ENCODE measurements at places on chromosomes 12 and 14.

DNA sequence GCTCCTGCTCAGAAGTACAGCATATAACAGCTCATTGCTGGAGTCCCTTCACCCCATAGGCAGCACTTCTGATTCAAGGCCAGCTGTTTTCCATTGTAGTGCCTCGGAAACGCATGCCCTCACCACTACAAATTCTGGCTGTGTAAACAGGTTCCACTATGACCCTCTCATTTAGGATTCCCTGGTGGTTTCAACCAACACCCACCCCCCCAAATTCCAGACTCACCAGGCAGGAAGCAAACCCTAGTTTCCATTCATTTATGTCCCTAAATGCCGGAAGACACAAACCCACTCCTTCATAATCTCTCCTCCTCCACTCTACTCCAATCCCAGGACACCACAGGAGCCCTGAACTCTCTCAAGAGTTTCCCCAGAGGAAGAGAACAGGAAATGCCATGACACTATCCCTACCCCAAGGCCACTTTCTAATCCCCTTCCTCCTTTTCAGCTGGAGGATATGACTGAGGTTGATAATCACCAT lies 75.9 kb upstream of the TMPO start:
- DNase-seq = no peak

DNA sequence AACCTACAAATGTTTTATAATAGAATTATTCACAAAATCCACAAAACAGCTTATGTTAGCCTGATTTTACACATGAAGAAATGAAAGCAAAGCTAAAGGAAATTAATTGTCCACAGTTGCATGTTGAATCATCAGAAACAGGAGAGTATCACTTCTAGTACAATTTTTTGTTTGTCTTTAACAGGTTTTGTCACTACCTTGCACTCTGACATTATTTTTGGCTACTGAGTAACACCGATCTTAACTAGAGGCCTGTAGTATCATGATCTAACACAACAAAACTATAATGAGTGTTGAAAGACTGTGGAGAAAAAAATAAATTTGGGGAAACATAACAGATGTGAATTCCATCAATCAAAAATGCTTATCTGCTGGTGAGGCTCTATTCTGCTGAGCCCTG lies 60.1 kb downstream of the TAOK3 start:
- no peak for DNase-seq

- DNase-seq = no peak
These were observed 150.6 kb downstream of the PIWIL1 start for GRCh38 chr12:130488358-130488710.

- DNase-seq = no peak
These were observed 98.3 kb upstream of the ESRRB start for GRCh38 chr14:76277586-76278130.

DNA sequence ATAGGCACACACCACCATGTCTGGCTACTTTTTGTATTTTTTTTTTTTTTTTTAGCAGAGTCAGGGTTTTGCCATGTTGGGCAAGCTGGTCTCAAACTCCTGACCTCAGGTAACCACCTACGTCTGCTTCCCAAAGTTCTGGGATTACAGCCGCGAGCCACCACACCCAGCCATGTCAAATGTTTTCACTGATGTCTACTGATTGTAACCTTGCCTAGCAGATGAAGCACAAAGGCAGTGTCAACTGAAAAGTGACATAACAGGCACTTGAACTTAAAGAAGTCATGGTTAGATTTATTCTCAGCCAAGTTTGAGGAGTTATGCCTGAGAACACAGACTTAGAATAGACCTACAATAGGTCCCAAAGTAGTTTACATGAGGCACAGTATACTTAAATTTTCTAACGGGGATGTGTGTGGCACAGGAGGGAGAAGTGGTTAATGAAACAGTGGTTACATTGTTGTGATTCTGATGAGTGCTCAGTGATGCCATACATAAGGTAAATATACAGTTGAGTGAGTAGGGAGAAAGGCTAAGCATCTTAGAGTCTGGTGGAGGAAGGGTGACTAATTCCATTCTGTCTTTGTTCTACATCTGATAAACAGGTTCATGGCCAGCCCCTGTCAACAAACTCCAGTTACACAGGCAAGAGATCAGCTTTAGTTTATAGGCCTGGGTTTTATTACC lies 12.6 kb upstream of the RNASE4 start:
- DNase-seq = no peak

- DNase-seq = no peak
These were observed 107.1 kb downstream of the PLEKHA5 start for GRCh38 chr12:19236656-19237055.

DNA sequence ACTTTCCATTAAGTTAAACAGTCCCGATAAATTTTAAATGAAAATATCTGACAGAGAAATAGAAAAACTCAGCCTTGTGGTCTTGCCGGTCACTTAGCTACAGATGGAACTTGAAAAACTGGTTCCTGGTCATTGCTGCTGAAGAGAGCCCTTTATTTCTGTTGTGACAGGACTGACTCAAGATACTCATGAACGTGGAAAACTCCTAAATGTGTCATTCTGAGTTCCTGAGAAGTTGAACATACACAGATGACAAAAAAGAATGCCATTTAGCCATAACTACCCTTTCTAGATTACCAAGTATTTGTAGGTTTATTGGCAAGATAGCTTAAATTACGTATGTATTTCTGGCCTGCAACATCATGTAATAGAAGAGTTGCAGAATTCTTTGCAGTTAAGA lies 134.2 kb downstream of the HMGA2 start:
- no peak for DNase-seq

DNA sequence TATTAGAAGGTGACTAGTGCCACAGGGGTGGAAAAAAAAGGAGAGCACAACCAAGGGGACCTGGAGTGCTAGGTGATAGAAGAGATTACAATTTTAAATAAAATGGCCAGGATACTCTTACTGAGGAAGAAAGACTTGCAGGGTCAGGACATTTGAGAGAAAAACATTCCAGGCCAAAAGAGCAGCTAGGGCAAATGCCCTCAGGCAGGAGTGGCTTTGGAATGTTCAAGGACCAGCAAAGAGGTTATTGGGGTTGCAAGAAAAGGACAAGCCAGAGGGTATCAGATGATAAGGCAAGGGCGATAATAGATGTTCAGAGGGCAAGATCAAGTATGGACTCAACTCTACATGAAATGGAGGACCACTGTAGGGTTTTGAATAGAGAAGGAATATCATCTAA lies 146.4 kb downstream of the KIF21A start:
- DNase-seq = no peak

DNA sequence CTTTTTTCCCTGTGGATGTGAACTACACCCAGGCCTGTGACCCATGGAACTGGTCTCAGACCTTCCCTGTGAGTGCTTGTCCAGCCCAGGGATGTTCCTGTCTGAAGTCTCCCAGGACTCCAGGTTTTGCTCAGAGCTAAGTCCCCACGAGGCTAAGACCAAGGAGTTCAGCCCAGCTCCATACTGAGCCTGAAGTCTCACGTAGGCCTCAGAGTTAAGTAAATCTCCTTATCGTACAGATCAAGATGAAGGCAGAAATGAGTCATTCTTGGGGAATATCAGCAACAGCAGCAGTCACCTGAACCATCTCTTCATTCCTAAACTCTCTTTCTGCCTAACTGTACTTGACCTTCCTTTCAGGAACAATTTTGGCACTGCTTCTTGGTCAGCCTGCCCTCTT lies 139.8 kb downstream of the ANO6 start:
- no peak for DNase-seq

- peak; percentile 81 for DNase-seq
These were observed 6.8 kb upstream of the NR4A1 start for GRCh38 chr12:52044292-52044983.

DNA sequence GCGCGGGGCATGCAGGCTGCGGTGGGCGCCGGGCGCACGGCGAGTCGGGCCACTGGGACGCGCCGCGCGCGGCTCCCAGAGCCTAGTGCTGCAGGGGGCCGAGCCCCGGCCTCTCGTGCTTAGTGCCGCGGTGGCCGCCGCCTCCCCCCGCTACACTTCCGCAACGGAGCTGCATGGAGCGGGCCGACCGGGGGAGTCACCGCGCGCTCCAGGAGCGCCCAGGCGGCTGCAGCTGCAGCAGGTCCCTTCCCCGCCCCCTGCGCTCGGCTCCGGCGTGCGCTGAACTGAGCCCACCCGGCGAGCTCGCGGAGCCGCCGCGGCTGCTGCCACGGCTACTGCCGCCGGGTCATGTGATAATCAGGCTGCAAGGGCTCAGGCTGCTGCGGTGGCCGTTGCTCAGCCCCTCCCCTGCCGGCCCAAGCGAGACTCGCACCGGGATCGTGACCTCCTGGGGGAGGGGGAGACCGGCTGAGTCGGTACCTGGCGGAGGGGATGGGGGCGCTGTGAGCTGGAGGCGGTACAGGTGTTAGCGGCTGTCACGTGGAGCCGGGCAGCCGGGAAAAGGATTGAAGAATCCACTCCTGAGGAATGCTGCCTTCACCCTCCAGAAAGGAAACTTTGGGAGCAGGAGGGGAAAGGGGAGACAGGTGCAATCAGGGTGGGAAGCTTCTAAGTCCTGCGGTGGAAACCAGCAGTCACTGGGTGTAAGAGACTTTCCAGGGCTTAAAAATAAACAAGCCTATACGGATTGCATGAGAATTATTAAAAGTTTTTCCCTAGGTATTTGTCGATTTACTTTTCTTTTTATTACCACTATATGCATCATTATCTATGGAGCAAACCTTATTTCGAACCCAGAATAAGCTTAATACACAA lies at the start of gene PPM1H:
Gene PPM1H, minus strand, starts transcription at position 352 of the 876 bp plus-strand sequence. CDS start 414 bp downstream, outside the sequence.
- DNase-seq = peak; percentile 71

GRCh38 chr12:16330560-16330959 lies 16.9 kb upstream of the MGST1 start:
- DNase-seq = no peak

DNA sequence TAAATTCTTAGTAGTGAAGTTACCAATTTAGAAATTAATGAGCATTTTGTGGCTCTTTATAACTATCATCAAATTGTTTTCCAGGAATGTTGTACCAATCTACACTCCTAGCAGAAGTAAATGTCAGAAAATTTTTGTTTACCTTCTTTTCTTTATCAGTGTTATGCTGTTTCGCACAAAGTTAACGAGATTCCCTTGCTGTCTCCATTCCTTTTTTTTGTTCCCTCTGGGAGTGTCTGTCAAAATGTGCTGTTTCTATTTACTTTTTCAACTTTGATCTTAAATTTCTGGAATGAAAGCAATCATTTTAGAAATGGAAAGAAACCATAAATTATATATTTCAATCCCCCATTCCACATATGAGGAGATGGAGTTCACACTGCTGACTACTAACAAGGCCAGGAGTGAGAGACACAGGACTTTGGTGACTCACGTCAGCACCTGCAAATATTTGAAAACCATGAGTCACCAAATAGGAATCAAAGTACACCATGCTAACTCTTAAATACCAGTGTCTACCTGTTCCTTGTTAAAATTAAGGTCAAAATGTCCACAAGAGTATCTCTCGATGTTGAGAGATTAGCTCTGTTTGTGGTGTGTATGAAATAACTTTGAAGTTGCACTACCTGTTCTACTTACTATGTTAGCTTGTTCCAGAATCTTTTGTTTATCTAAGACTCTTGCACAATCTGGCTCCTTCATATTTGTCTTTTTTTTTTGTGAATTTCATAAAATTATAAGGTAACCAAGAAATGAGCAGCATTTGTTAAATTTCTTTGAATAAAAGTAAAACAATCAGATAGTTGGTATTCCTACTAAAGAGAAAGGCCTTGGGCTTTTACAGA lies 106.0 kb downstream of the RMST start:
- no peak for DNase-seq

DNA sequence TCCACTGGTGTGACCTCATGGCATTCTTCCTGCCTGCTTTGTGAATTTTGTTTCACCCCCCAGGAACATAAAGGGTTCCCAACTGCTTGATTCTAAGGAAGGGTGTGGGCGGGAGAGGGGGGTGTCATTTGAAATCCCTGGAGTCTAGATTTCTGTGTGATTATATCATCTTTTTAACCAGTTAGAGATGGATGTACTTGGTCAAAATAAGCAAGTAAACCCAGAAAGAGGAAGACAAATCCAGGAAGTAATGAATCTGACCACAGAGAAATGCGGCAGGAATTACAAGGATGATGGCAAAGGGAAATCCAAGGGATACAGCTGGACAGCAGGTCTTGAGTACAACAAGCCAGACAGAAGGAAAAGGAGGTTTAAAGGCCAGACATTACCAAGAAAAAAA lies 38.9 kb downstream of the DMAC2L start:
- DNase-seq = no peak

DNA sequence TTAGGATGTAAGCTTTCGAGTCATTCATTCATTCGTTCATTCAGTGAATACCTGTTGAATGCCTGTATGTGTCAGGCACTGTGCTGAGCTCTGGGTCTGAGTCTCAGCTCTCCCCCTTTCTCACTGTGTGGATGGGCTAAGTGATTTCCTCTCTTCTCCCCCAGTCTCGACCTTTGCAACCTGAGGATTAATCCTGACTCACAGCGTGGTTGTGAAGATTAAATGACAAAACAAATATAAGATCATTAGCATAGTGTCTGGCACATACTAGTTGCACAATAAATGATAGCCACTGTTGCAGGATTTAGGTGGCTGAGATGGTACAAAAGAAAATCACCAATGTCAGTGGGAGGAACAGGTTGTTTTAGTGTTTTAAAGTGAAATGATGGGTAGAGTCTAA lies 136.7 kb downstream of the GPR135 start:
- no peak for DNase-seq

- DNase-seq = no peak
These were observed 50.9 kb downstream of the MVK start for GRCh38 chr12:109624467-109624866.

- no peak for DNase-seq
These were observed 4.9 kb upstream of the CMA1 start for GRCh38 chr14:24513009-24513408.

DNA sequence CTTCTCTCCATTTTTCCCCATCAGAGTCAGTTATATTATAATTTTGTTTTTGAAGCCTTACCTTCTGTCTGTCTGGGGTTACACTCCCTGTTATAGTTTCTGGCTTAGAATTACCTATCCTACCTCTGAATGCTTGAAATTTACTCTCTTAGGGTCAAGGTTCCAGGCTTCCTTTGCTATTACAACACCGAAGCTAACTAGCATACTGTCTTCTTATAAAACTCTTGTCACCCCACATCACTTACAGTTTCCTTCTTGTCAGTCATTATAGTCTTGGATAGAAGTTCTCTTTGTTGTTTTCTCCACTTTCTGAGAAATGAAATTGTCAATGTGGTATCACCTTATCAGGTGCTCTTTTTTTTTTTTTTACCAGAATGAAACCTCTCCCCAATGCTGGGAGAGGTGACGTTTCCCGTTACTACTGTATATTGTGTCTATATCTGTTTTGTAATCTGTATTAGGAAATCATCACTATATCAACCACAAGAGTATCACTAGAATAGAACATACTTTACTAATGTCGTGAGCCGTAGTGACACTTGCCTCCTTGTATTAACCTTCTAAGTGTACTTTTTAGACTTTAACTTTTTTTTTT lies 69.2 kb upstream of the PSMA6 start:
- DNase-seq = no peak

GRCh38 chr12:16586350-16587109 lies 19.4 kb downstream of the LMO3 start:
- DNase-seq = no peak

- no peak for DNase-seq
These were observed 19.4 kb downstream of the KRT85 start for GRCh38 chr12:52347551-52348510.

GRCh38 chr14:55964091-55964490 lies 154.1 kb upstream of the PELI2 start:
- DNase-seq = no peak

GRCh38 chr14:72169521-72169920 lies 237.3 kb downstream of the RGS6 start:
- DNase-seq = no peak

- DNase-seq = no peak
These were observed 19.6 kb downstream of the SLC7A8 start for GRCh38 chr14:23163830-23164229.

Measured in right forelimb (tissue), 1 donor.